ENCODE measurements at places on chromosomes 2 and 18.
A peak's percentile ranks its signal among the peaks of the same experiment; 100 is the strongest.

DNA sequence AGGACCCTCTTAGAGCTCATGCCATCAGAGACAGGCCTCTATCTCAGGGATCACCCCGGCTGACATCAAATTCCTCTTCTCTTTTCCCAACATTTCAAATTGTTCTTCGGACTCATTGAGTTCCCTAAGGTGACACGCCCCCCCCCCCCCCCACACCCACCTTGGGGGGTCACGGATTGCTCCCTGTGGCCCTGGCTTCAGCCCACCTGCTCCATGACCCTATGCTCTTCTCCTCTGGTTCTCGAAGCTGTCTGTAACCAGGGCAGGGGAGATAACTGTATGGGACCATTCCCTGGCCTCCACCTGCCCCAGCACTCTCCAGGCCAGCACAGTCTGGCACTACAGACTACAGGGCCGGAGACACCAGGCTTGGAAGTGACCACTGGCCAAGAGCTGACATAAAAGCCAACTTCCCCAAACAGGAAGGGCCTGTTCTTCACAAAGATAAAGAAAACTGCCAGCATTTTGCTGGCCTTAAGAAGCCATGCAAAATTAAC lies 7.1 kb downstream of the MTERF4 start:
- DNase-seq = no peak

- no peak for DNase-seq
Observed at GRCh38 chr2:120287183-120288015, 34.7 kb downstream of the RALB start.

DNA sequence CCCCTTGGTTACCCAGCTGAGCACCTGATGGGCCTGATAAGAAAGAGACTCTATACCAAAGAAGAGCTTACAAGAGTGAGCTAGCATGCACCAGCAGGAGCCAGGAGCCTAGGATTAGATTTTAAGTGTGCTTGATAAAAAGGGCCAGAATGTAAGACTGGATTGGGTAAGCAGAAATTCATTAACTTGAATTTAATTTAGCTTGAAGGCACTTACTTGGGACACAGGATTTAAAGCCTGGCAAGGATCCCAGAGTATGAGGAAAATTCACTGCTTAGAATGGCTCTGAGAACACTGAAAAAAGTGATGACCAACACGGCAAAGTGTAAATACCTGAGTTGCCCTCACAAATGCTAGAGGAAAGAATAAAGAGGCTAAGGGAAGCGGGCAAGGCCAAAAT lies 91.3 kb upstream of the RBBP8 start:
- no peak for DNase-seq

DNA sequence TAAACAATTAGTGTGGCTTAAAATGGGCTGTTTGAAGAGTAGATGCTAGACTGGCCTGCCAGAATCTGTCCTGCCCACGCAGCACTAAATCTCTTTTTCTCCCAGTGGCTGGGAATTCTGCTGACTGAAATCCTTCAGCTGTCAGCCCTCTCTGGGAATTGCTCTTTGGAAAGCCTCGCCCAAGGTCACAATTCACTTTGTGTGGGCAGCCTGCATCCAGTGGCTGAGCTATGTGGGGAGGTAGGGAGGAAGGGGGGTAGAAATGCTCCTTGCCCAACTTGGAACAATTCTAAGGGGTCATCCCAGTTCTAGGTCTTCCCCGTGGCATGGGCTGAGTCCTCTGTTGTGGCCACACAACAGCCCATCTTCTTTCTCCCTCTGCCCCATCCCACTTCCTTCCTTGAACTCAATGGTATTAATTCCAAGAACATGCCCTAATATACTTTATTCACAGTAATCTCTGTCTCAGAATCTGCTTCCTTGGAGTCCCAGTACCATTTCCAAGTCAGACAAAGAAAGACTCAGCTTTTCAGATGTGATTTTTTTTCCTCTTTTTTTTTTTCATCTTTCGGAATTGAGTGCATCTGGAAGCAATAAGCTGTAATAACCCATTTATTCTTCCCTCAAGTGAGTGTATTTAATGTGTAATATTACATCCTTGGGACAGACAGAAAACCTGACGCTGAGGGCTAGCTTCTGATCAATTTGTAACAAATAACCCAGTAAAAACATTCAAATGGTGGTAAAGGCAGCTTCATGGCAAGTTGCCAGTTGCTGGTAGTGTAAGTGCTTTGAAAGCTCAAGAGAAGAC lies 189.4 kb downstream of the GPD2 start:
- DNase-seq = peak; percentile 30

Measured in NCI-H2227 treated with DMSO at 0.1 percent for 48 hours (cell line).